ENCODE measurements at places on chromosomes 1 and 21. TPM values are rescaled to one million over a fixed set of nuclear protein-coding genes. Genes with fewer than 3 reads are reported as not detected.

- H3K27me3 ChIP-seq: no peaks in the 10 kb centered on the region
- H3K4me1 ChIP-seq: peaks cover 33% of the 10 kb centered on the region
- no peak for DNase-seq
- peaks cover 11% of the 10 kb centered on the region for H3K36me3 ChIP-seq
- H3K4me3 ChIP-seq: peak overlapping the region; percentile 86
- H3K27ac ChIP-seq: peak overlapping the region; percentile 99
These were observed 1.6 kb downstream of the SLC30A1 start for GRCh38 chr1:211577277-211577818.

DNA sequence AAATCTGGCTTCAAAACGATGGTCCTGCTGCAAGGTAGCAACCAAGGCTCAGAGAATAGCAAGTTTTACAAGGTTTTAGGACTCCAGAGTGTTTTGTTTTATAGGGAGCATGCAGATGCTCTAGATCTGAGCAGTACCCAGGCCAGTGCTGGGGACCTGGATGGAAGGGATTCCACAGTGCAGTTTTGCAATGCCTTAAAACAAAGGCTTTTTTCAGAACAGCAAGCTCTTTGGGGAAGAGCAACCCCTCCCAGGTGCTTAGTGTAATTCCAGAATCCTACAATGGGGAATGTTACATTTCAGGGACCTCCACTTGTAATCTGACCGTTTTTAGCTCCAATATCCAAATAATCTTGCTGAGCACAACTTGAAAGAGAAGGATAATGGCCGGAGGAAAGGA is 6.7 kb downstream of the ROR1 start:
- no peaks in the 10 kb centered on the region for H3K36me3 ChIP-seq
- peaks cover 21% of the 10 kb centered on the region for H3K4me1 ChIP-seq
- H3K4me3 ChIP-seq: no peak overlapping the region
- H3K27ac ChIP-seq: no peak overlapping the region

DNA sequence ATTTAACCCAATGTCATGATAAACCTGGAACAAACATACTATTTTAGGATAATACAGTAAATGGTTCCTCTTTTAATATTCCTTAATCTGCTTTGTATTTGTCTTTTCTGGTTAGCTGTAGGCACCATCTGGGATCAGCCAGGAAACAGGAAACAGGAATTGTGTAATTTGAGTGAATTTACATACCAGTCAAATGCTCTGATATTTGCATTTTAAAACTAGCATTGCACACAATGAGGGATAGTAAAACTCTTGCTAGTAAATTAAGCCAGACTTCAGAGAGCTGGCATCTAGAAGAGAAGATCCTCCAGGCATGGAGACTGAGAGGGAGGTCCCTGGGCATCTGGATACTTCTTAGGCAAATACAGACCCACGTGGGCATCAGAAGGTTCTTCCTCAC is 103.5 kb downstream of the HMCN1 start:
- DNase-seq: no peak
- H3K27me3 ChIP-seq: no peaks in the 10 kb centered on the region
- no peak overlapping the region for H3K27ac ChIP-seq
- H3K36me3 ChIP-seq: no peaks in the 10 kb centered on the region

GRCh38 chr1:3940081-3940753 is 40.1 kb upstream of the C1orf174 start:
- H3K36me3 ChIP-seq: no peaks in the 10 kb centered on the region
- peaks cover 3% of the 10 kb centered on the region for H3K27me3 ChIP-seq
- no peak for DNase-seq
- H3K27ac ChIP-seq: no peak overlapping the region

GRCh38 chr1:210293171-210293607 is 35.5 kb upstream of the HHAT start:
- H3K4me3 ChIP-seq: no peak overlapping the region
- H3K4me1 ChIP-seq: peaks cover 41% of the 10 kb centered on the region
- H3K27me3 ChIP-seq: peaks cover 28% of the 10 kb centered on the region

DNA sequence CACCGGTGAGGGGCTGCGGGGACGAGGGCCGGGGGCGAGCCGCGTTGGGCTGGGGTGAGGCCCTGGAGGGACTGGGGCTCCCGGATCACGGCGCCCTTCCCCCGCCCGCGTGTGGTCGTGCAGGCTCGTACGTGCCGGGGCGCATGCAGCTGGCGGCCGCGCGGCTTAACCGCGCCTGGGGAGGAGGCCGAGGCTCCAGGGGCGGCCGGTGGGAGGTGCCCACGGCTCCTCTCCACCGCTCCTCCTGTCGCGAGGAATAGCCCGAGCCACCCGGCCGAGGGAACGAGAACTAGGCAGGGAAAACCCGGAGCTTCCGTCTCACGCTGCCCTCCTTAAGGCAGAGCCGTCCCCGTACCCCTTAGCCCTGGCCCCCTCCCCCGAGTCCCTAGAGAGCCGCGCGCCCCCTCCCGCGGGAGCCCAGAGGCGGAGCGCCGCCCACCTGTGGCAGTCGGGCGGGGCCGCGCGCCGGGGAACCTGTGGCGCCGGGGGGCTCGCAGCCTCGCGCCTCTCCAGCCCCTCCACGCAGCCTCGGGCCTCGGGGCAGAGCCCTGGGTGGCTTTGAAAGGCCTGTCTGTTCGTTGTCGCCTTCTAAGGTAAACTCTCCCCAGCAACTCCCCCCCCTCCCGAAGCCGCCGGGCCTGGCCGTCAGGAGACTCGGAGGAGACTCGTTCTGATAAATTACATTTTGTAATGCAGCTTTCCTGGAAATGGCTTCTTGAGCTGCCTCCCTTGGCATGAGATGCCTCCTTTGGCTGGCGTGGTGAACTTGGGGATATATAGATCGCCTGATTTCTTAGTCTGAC is 746 bp downstream of the AK4 start:
- H3K27me3 ChIP-seq: peaks cover 3% of the 10 kb centered on the region
- no peaks in the 10 kb centered on the region for H3K36me3 ChIP-seq
- H3K4me3 ChIP-seq: peak overlapping the region; percentile 93
- DNase-seq: peak; percentile 46
- peak overlapping the region; percentile 92 for H3K27ac ChIP-seq

DNA sequence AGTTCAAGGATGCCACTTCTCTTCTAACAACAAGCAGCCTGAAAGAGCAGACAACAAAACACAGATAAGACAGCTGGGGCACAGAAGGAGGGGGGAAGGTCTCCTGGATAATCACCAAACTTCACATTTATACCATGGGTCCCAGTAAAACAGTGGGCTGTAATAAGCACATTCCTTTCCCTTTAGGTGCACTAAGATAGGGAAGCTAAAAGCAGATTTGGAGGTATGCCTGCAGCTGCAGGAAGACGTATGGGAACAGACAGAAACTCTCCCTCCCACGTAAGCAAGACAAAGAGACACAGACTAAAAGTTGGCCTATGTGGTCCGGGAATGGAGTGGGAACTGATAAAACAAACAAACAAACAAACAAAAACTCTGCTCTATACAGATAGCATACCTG is 612.1 kb downstream of the MRPL39 start:
- no peak overlapping the region for H3K27ac ChIP-seq
- no peak overlapping the region for H3K4me3 ChIP-seq
- no peaks in the 10 kb centered on the region for H3K27me3 ChIP-seq
- no peak for DNase-seq
- H3K4me1 ChIP-seq: no peaks in the 10 kb centered on the region
- no peaks in the 10 kb centered on the region for H3K36me3 ChIP-seq

- no peaks in the 10 kb centered on the region for H3K27me3 ChIP-seq
- H3K4me3 ChIP-seq: no peak overlapping the region
- no peak overlapping the region for H3K27ac ChIP-seq
- no peaks in the 10 kb centered on the region for H3K36me3 ChIP-seq
- peaks cover 43% of the 10 kb centered on the region for H3K4me1 ChIP-seq
- DNase-seq: no peak
These were observed 67.5 kb downstream of the PLXNA2 start for GRCh38 chr1:208176649-208177048.

- no peak for DNase-seq
- no peak overlapping the region for H3K27ac ChIP-seq
- no peaks in the 10 kb centered on the region for H3K4me1 ChIP-seq
- H3K36me3 ChIP-seq: no peaks in the 10 kb centered on the region
- no peak overlapping the region for H3K4me3 ChIP-seq
These were observed 11.5 kb upstream of the LINGO4 start for GRCh38 chr1:151816548-151817352.

DNA sequence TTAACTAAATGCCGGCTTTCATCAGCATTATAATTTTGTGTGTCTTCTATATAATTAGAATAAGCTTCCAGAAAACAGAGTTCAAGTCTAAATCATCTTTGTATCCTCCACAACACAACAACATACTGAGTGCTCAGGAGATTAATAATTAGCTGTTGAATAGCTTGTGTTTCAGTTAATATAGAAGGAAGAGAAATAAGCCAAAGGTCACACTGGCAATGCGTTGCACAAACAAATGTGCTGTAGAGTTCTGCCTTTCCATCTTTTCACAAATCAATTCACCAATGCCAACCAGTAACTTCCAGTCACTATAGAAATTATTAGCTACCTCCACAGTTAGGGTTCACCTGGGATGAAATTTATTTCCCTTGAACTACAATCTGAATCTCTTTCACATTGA is 132.0 kb downstream of the LMX1A start:
- no peaks in the 10 kb centered on the region for H3K36me3 ChIP-seq
- no peak for DNase-seq
- H3K27me3 ChIP-seq: no peaks in the 10 kb centered on the region
- H3K27ac ChIP-seq: no peak overlapping the region
- H3K4me1 ChIP-seq: no peaks in the 10 kb centered on the region

DNA sequence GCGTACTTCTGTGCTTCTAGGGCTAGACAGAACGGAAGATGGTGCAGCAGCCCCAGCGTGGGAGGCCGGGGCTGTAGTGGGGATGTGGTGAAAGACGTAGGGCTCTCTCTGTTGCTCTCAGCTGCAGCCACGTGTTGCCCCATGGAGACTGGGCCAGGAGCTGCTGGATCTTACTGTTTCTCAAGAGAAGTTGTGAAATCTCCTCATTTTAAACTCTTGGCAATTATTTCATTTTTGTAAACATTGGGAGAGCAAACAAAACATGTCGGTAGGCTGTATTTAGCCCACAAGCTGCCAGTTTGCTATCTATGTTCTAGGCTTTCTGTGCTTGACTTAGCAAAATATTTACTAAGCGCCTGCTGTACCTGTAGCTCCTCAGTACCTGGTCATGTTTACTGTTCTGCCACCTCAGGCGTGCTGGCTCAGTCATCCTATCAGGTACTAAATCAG is 15.9 kb upstream of the ELOA start:
- H3K27ac ChIP-seq: peak overlapping the region; percentile 56
- H3K4me3 ChIP-seq: no peak overlapping the region
- DNase-seq: peak; percentile 63
- no peaks in the 10 kb centered on the region for H3K27me3 ChIP-seq
- H3K4me1 ChIP-seq: peaks cover 7% of the 10 kb centered on the region

DNA sequence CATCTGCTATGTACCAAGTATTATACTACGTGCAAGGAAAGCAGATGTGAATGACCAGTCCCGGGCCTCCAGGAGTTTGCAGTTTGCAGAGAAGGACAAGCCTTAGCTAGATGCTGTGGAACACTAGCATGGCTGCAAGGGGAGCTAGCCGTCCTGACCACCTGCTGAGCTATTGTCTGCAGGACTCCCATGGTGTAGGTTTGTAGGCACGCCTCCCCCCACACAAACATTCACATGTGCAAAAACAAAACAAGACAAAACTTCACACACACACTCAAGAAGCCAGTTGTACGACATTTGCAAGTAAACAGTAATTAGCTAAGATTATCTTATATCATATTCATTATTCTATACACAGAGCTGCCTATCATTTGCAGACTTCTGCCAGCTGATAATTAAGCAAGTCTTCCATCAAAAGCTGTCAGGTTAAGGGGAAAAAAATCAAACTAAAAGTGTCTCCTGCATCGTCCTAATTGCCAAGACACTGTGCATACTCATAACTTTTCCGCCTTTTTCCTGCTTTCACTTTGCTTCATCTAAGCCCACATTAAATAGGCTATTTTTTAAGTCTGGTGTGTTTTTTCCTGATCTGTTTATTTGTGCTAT is 10.7 kb upstream of the HNRNPU start:
- DNase-seq: no peak
- H3K36me3 ChIP-seq: no peaks in the 10 kb centered on the region
- no peaks in the 10 kb centered on the region for H3K27me3 ChIP-seq
- H3K4me1 ChIP-seq: no peaks in the 10 kb centered on the region
- no peak overlapping the region for H3K4me3 ChIP-seq

Gene CD48
- not detected for total RNA-seq

Gene CALML6
- total RNA-seq: not detected

Gene IPO13
- total RNA-seq: 26.2 TPM

Gene TBX19
- total RNA-seq: 2.4 TPM

Gene MAP3K7CL
- total RNA-seq: 9.3 TPM

Gene DCST2
- not detected for total RNA-seq
